ENCODE measurements at places on chromosomes 7 and 10.
A peak's percentile ranks its signal among the peaks of the same experiment; 100 is the strongest.

DNA sequence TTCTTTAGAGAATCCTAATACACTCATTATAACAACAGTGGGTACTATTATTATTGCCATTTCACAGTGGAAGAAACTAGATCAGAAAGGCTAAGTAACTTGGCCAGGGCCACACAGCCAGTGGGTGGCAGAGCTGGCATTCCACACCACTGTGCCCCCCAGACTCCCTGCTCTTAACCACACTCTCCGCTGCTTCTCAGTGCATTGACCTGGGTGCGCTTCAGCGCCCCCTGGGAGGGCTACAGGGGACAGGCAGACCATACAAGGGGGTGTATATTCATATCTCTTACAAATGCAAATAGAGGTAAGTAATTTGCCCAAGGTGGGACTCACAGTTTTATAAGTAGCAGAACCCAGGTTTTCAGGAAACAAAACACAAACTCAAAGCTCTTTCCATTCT lies 77.0 kb upstream of the NMT2 start:
- peak; percentile 33 for DNase-seq

DNA sequence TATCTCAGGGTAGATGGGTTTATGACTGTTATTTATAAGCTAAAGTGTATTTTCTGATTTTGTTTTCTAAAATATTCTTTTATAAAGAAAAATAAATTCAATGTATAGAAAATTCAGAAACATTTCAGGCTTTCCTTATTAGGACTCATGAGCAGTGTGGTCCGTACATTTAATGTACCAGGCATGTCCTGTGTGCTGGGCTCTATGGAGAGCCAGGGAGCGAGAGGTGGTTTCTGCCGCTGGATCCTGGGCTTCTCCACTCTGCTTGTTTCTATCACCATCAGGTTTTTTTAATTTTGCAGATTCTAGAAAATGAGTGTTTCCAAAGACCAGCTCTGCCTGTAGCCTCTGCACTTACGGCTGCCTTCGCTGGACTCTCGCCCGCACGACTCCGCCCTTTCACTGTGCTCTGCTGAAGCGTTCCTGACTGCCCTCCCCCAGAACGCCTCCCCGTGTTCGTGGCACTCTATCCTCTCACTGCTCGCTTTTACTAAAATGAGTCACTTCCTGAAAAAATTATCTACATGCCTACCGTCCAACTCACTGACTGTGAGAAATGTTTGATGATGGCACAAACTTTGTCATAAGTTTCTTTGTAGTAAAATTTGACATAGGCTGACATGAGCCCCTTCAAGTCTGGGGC lies 188.5 kb downstream of the ZMYND11 start:
- DNase-seq: peak; percentile 89

DNA sequence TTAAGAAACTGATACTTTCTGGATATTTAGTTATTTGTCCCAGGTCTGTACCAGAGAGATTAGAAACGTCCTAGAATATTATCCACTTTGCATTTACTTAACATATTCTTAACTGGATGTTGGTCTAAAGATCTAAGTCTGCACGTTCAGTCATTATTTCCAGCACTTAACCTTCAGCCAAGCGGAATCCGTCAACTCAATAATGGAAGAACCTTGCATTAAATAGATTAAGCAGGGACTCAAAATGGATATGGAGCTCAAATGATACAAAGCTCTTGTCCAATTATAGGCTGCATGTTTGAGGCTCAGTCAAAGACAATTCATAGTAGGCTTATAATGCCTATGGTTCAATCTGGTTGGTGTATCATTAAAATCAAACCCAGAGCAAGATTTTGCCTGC lies 162.9 kb downstream of the SEMA3D start:
- DNase-seq: no peak

DNA sequence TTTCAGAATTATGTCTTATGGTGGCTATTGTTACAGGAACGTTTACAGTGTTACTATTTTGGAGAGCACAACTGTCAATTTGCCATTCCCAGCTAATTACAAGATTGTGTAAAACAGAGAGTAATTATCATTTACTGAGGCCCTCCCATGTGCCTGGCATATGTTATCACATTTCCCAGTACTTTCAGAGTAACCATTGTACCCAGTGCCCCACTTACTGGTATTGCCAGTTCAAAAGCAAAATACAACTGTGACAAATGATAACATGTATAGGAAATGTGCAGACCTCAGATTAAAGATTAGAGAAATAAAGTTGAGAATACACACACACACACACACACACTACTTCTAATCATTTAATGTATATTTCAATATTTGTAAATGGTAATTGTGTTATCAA lies 572.5 kb downstream of the POM121L12 start:
- no peak for DNase-seq

DNA sequence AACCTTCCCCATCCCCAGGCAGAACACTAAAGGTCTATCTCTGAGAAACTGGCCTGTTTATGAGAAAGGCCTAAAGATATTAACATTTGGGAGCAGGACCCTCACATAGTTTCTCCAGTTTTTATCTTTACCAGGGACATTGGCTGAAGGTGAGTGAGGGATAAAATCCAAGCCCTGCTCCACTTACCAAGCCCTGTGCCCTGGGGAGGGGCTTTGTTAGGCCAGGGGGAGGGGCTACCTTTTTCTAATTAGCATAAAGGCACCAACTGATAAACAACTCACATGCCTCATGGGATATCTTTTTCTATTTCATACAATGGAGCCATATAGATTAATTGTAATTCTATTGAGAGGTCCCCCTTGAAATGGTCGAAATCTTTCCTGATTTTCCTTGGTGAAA lies 55.9 kb downstream of the RNLS start:
- no peak for DNase-seq

DNA sequence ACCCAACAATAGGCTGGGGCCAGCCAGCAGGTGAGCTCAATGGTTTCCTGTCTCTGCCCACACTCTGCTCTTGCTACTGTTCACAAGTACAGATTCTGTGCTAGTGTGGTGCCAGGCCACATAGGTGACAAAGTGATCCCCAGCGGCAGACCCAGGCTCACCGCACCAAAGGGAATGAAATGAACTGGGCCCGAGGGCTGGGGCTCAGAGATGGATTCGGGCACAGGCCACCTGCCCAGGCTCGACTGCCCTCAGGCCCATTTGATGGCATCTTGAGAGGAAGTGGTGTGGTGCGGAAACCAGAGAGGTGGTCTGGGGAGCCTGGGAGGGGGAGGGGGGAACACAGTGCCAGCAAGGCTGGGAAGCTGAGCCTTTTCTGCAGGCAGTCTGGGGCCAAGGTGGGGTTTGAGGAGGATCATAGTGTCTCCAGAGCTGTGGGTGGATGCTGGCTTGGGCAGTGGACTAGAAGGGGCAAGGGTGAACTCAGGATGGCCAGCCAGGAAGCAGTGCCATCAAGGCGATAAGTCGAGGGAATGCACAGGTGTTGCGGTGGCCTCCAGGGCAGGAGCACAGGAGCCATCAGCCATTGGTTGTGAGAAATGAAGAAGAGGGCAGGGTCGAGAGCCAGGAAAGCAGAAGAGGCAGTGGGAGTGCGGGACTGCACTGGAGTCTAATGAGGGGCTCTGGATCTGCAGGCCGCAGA lies 85.2 kb downstream of the ARHGAP22 start:
- DNase-seq: no peak

- DNase-seq: no peak
Observed at GRCh38 chr10:119281581-119282071, 74.3 kb downstream of the GRK5 start.

- DNase-seq: peak; percentile 89
Observed at GRCh38 chr10:3805791-3806461, 20.9 kb upstream of the KLF6 start.

- DNase-seq: no peak
Observed at GRCh38 chr10:83127942-83128575, 1011.2 kb upstream of the GHITM start.

DNA sequence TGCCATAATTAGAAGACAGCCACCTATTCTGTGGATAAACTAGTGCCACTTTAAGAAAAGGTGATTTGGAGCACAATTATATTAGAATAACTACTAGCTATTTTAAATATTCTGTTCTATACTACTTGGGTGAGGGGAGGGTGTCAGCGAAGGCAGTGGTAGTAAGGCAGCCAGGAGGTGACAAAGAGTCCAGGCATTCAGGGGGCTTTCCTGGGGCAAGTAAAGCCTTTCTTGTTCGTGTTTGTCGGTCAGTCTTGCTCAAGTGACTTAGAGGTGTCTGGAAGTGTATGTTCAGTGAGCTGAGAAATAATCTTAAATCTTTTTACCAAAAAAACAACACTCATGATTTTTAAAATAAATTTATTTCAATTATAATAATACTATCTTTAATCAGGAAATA lies 34.4 kb downstream of the ADD3 start:
- no peak for DNase-seq

DNA sequence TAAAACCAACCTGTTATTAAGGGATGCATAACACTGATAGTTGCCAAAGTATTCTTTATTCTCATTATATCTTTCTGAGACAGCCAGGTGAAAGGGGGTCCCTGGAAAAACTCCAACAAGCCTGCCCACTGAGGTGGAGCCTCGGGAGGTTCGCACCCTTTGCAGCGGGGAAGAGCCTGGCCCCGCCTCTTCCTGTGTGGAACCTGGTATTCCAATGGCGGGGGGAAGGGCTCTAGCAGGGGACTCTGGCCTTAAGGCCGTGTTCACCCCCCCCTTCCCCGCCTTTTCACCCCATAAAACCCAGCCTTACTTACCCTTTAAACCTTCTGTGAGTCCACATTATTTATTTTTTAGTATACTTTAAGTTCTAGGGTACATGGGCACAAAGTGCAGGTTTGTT lies 62.4 kb upstream of the PDK4 start:
- DNase-seq: no peak

GRCh38 chr7:136640977-136641376 lies 227.5 kb upstream of the CHRM2 start:
- no peak for DNase-seq

DNA sequence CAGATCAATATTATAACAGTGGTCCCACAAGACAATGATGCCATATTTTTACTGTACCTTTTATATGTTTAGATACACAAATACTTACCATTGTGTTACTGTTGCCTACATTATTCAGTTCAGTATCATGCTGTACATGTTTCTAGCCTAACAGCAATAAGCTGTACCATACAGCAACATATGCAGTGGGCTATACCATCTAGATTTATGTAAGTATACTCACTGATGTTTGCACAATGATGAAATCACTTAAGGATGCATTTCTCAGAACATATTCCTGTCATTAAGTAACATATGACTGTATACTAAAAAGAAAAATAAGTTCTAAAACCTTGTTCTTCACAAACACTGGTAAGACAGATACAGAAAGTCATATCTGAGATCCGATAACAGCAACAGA lies 468.6 kb upstream of the SEMA3A start:
- no peak for DNase-seq

- DNase-seq: no peak
Observed at GRCh38 chr7:76066716-76067503, 19.0 kb downstream of the MDH2 start.

DNA sequence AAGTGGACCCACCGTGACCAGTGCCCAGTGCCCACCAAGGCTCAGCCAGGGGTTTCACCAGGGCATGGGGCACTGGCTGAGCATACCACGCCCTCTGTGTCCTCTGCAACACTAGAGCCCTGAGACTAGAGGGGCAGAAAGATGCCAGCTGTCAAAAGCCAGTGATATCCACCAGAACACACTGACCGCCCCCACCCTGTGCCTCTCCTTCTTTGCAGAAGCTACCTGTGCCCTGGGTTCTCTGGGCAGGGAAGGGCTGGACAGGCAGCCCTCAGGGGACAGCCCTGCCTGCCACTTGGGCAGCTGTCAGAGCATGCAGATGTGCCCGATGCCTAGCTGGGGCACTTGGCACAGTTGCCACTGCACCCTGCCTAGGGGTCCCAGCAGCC lies 494 bp downstream of the VSIR start:
- DNase-seq: no peak

- peak; percentile 91 for DNase-seq
Observed at GRCh38 chr7:7157177-7157886, 25.0 kb upstream of the C1GALT1 start.

GRCh38 chr10:67975871-67976270 lies 91.4 kb downstream of the SIRT1 start:
- no peak for DNase-seq

GRCh38 chr7:157437519-157438061 lies 100.8 kb downstream of the DNAJB6 start:
- DNase-seq: peak; percentile 89

GRCh38 chr7:31663072-31663471 lies 23.9 kb upstream of the PPP1R17 start:
- DNase-seq: no peak

DNA sequence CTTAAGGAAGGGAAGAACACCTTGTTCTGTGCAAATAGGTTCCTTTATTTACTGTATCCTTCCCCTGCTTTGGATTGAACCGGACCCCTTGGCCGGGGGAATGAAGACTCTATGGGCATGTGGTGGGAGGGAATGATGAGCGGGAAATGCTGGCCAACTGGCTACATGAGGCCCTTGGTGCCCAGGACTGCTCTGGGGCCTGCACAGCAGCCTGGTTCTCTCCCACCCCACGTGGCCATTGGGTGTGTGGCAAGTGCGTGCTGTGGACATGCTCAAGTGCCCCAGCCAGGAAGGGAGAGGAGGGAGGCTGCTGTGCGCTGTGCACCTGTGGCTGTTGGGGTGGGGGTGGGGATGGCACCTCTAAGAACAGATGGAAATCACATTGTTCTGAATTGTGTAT lies 917.0 kb upstream of the GHITM start:
- no peak for DNase-seq

- no peak for DNase-seq
Observed at GRCh38 chr10:86663046-86663345, 5.3 kb upstream of the LDB3 start.

GRCh38 chr7:1666823-1667565 lies 3.1 kb upstream of the ELFN1 start:
- DNase-seq: no peak

DNA sequence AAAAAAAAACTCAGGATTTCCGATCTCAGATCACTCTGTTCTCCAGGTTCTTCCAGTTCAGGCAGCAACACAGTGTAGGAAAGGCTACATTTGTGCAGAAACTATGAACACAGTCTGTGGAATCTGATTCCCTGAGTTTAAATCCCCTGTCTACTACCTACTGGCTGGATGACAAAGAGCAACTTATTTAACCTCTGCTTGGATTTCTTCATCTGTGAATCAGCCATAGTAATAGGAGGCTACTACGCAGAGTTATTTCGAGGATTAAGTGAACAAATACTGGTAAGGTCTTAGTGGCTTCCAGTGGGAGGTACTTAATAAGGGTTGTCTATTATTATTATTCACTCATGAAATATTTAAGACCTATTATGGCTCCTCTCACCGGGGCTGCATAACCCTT lies 44.3 kb upstream of the PDCD4 start:
- DNase-seq: no peak

All from NB4 (cell line).